Natural killer cell (primary cell): ENCODE measurements at places on chromosomes 16 and 17. TPM values are rescaled to one million over a fixed set of nuclear protein-coding genes. Genes with fewer than 3 reads are reported as not detected.

The GNAO1 gene
- total RNA-seq = 0.45 TPM

The KRT33A gene
- not detected for total RNA-seq

The MT3 gene
- total RNA-seq = not detected

The CAVIN1 gene
- total RNA-seq = not detected

The ENPP7 gene
- total RNA-seq = 0.95 TPM

The CTRL gene
- total RNA-seq = 15.0 TPM

The CPHXL gene
- total RNA-seq = not detected
